ENCODE measurements at places on chromosomes 12 and 14. TPM values are rescaled to one million over a fixed set of nuclear protein-coding genes. Genes with fewer than 3 reads are reported as not detected.

DNA sequence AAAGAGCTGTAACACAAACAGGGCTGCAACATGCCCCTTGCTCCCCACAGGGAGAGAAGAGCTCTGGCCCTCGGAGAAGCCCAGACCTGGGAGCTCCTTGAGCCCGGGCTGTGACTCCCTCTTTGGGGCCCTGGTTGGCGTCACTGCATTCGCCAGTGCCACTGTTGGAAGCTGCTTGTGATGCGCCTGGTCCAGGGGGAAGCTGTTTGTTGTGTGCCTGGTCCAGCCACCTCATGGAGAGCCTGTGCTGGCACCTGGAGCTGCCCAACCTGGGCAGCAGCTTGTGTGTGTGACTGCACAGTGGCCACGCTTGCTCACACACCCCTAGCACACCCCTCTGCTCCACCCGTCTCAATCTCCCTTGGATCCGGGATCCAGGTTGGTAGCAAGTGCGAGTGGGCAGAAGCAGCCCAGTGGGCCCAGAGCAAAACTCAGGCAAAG lies 49.5 kb downstream of the A2M start:
- no peak for DNase-seq

DNA sequence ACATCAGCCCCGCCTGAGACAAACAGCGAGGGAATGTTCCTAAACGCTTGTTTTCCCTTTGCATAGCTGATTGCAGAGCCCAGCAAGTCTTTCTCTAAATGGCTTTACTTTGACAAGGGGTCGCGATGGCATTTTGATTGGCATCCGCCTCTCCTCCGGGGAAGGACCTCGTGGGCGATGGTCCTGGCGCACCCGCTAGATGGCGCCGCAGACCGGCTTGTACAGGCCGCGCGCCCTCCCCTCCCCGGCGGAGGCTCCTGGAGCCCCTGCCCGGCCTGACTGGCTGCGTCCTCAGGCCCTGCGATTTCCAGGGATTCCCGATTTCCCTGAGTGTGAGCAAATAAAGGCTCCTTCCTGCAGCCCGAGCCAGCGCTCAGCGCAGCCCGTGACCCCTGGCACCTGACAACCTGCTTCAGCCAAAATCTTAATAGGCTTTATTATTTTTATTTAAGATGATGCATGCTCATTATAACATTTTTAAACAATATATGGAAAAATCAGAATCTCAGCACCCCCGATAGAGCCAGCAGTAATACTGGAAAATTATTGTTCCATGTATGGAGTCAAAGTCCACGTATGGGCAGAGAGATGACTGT lies 468.3 kb downstream of the AACS start:
- no peak for DNase-seq

Gene KRT74
- not detected for polyA plus RNA-seq

- no peak for DNase-seq
These were observed 40.4 kb upstream of the VRK1 start for GRCh38 chr14:96756745-96757144.

DNA sequence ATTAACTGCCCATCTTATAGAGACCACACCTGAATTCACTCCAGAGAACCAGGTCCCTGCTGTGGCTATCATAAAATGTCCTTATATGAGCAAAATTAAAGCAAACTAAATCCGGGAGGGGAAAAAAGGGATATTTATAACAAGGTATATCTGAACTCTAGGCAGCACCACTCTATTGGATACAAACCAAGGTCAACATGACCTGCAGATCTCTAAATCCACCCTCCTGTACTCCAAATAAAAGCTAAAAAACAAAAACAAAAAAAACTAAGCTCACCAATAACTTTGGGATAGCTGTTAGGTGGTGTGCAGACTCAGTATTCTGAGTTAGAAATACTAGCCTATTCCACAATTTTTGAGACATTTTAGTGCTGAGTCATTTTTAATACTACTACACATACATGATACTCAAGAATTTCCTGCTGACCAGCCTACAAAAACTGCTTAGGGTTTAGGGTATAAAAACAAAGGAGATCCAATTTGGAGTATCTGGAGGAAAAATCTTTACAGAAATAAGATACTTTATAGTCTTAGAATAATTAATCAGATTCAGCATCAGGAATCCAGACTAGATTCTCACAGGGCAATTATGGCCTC lies 46.6 kb upstream of the LTBP2 start:
- no peak for DNase-seq

Gene POTEG
- not detected for polyA plus RNA-seq
